Natural killer cell treated with Interleukin-12 subunit alpha and Interleukin-12 subunit beta and Interleukin-15 and Interleukin-18, amount 100 ng/mL, for 72 hours (primary cell): ENCODE measurements at places on chromosomes 7 and 10. TPM values are rescaled to one million over a fixed set of nuclear protein-coding genes. Genes with fewer than 3 reads are reported as not detected.

GRCh38 chr10:51215951-51216834, 141.9 kb downstream of the PRKG1 start:
- no peak for DNase-seq

- no peak for DNase-seq
Measured at GRCh38 chr7:90839316-90839715, 243.2 kb downstream of the CDK14 start.

DNA sequence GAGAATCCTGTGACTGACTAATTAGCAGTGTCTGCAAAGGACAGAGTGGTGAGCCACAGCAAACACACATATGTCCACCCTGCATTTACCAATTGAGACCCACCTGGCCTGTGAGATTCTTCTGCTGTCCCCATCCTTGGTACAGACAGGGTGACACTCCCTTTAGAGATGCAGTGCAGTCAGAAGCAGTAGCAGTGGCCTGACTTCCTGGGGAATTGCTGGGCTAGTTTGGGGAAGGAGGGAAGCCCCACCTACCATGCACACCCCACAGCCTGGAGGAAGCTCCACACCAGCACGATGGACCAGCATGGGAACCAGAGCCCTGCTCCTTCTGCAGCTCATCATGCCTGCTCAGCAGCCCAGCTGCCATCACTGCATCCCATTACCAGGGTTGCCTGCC, 924.9 kb upstream of the ZNF722 start:
- DNase-seq: no peak

GRCh38 chr10:23095966-23096801, 805 bp downstream of the MSRB2 start:
- DNase-seq: no peak

GRCh38 chr7:70104243-70104642, 506.0 kb downstream of the AUTS2 start:
- no peak for DNase-seq

DNA sequence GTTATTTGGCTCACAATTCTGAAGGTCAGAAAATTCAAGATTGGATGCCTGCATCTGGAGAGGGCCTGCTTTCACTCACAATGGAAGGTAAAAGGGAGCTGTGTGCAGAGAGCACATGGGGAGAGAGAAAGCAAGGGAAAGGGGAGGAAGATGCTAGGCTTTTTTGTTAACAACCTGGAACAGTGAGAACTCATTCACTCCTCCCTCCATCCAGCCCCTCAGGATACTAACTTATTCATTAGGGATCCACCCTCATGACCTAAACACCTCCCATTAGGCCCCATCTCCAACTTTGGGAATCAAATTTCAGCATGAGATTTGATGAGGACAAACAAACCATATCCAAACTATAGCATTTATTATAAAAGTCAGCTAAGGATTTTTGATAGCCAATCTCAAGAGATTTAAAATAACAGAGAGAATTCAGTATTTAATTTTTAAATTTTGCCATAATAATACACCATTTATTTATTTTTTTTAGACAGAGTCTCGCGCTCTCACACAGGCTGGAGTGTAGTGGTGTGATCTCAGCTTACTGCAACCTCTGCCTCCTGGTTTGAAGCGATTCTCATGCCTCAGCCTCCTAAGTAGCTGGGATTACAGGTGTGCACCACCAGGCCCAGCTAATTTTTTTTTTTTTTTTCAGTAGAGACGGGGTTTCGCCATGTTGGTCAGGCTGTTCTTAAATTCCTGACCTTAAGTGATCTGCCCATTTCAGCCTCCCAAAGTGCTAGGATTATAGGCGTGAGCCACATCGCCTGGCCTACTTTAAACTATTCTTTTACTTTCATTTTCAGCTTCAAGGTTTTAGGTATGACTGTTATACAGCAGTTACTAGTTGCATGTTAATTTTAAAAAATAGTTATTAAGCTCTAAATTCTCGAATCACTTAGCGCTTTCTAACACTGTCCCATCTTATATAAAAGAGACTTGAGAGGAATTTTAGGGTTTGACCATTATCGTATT, 20.3 kb upstream of the ETV1 start:
- no peak for DNase-seq

DNA sequence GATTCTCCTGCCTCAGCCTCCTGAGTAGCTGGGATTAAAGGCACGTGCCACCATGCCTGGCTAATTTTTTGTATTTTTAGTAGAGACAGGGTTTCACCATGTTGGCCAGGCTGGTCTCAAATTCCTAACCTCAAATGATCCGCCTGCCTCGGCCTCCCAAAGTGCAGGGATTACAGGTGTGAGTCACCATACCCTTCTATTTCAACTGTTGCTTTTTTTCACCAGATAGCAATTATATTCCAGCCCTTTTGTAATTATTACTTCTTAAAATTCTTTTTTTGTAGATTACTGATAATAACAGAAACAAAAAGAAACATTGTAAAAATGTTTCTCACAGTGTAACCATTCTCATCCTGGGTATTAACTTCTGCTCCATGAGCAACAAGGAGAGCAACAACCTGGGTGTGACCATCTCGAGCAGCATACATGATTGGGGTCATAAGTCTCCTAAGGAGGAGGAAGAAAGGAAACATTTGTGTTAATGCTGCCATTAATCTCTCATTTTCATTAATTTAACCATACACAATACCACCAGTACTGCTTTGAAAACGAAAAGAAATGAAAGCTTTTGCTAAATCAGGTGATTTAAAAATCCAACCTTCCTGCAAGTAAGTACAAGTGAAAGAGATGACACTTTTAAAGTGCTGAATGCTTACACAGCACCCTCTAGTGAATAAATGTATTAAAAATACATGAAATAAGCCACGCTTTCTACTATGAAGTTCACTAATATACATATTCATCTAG, 41.8 kb downstream of the ASZ1 start:
- no peak for DNase-seq

GRCh38 chr10:128859738-128860386, 607.2 kb upstream of the MGMT start:
- DNase-seq: no peak

DNA sequence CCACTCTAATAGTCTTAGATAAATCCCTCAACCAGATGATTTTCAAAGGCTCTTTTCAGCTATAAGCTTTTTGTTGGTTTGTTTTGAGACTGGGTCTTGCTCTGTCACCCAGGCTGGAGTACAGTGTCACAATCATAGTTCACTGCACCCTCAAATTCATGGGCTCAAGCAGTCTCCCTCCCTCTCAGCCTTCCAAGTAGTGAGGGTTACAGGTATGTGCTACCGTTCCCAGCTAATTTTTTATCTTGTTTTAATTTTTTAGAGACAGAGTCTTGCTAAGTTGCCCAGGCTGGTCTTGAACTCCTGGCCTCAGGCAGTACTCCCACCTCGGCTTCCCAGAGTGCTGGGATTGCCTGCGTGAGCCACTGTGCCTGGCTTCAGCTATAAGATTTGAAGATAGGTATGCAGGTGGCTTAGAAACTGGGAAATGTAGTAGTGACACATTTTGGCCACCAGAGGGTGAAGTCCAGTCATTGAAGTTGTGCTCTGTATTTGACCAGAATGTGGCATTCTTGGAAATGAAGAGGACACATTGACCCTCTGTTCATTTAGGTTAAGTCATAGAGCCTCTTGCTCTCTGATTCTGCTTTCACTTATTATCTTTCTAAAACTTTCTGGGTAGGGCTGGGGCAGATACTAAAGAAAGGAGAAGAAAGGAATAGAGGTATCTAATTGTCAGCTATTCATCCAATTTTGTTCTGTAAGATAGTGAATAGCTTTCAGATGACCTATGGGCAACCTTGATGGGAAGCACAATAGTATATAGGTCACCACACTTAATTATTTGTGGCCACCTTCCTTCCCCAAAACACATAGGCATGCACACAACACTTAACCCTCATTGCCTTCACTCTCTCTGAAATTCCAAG, 36.0 kb downstream of the R3HCC1L start:
- DNase-seq: no peak

DNA sequence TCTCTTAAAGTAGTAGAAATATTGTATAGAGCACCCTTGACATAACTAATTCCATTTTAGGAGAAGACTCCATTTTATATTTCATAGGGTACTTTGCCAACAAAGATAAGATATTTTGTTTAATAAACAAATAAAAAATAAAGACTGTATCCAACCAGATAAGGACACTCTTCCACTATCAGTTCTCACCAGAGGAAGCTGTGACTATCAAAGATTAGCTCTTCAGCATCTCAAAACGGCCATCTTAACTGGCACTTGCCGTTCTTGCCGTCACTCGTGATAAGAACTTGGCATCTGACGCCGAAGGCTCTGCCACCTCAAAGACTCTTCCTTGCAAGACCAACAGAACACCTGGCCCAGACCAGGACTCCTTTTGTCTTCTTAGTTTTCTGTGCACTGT, 26.3 kb upstream of the AKR1B1 start:
- no peak for DNase-seq

The FFAR4 gene
- total RNA-seq: not detected

The NEUROD6 gene
- total RNA-seq: not detected

The MYL7 gene
- total RNA-seq: not detected
